Bone marrow (tissue), 2 donors: ENCODE measurements at places on chromosomes 12 and 14.

GRCh38 chr12:70177631-70178030, 65.6 kb upstream of the CNOT2 start:
- DNase-seq, result no peak

DNA sequence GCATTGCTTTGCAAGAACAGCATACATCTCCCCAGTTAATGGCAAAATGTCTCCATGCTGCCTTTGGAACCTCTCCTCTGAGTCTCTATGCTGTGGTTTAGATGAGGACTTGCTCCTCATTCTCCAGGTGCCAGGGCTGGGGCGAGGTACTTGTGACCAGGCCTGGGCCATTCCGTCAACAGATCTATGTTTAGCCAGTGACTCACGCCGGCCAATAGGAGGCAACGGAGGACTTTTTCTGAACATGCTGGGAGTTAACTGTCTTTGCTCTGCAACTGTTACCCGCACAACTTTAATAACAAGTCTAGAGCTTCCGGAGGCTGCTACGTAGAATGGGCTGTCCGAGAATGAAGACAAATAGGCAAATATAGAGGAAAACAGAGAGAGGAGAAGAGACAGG, 214.2 kb downstream of the GLT1D1 start:
- no peak for DNase-seq

DNA sequence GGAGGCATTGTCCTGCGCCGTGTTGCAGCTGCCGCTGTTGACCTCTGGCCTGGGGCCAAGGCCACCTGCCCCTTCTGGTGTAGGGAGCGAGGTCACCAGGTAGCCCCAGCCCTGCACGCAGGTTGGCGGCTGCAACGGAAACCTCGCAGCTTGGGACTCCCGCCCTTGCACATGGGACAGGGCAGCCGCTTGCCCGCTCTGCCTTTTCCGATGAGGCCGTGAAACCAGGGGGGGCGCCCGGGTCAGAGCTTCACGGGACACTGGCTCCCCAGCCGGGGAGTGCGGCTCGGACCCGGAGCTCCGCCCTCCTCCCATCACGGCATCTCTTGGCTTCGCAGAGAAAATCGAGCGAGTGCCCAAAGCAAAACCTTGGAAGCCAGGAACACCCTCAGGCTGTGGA, 25.4 kb downstream of the DNAH10 start:
- DNase-seq, result no peak

- no peak for DNase-seq
Measured at GRCh38 chr14:104291123-104292000, 153.0 kb downstream of the KIF26A start.
